ENCODE measurements at places on chromosomes 12 and 14.

DNA sequence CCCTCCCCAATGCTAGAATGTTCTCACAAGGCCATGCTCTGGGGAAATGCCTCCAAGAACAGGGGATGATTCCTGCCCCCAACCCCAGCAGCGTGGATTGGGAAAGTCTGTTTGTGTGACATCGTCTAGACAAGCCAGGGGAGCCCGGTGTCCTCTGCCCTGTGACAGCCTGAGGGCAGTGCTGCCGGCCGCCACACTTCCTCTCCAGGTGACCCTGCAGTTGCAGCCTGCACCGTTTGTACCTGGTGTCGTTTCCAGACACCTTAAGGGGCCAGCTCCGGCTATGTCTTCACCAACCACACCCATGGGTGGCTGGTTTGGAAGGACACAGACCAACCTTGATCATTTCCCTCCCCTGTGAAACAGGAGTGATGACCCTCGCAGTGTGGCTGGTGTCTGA, 372.6 kb downstream of the BCL11B start:
- no peak for DNase-seq
- no peaks in the 10 kb centered on the region for H3K36me3 ChIP-seq
- no peaks in the 10 kb centered on the region for H3K27me3 ChIP-seq
- H3K4me1 ChIP-seq = no peaks in the 10 kb centered on the region

DNA sequence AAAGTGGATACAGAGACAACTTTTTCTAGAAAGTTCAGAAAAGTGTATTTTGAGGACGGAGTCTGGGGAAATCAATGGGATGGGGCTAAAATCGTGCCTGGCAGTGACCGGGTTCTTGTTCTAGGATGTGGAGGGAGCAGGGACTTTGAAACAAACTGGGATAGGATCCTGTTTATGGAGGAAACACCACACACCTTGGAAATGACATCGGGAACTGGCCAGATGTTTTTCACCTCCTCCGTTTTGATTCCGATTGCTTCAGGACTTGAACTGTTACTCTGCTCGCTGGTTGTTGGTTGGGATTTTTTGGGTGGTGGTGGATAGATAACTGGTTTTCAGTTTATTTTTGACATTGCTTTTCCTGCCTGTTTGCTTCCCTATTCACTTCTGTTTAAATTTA, 506 bp downstream of the EMP1 start:
- H3K27me3 ChIP-seq = peaks cover 9% of the 10 kb centered on the region
- H3K27ac ChIP-seq = peak overlapping the region; percentile 75
- no peaks in the 10 kb centered on the region for H3K36me3 ChIP-seq
- no peak for DNase-seq
- peak overlapping the region; percentile 65 for H3K4me3 ChIP-seq
- peaks cover 3% of the 10 kb centered on the region for H3K4me1 ChIP-seq

DNA sequence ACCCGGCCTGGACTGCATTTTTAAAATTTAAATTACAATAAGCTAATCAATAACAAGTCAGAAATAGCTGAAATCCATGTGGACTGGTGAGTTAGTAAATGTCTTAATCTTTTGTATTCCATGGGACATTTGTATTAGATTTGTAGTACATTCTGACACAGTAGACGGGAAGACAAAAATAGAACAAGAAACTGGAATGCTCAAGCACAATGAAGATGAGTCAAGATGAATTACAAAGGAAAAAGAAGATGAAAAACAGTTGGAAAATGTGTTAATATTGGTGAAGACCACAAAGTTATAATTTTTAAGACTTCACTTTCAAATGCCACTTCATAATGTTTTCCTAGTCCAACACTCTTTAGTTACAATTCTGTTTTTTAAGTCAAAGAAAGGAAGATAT, 97.8 kb upstream of the FERMT2 start:
- H3K27me3 ChIP-seq = no peaks in the 10 kb centered on the region
- no peak overlapping the region for H3K27ac ChIP-seq
- H3K4me1 ChIP-seq = no peaks in the 10 kb centered on the region
- peaks cover 5% of the 10 kb centered on the region for H3K36me3 ChIP-seq

DNA sequence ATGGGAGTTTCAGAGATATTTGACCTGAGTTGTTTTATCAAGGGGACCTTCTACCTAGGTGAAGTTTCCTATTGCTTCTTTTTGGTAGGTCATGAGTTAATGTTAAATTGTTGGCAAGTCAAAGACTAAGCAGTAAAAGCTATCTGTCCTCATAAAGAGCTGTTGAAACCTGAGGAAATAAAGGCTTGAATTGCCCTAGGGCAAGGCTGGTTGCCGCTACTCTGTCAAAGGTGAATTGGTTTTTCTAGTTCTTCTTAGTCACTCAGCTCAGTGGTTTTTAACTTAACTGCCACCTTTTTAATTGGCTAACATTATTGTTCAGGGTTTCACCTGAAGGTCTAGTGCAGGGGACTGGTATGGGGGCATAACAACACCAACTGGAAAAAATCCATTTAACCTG, 441.6 kb upstream of the FBXO33 start:
- no peaks in the 10 kb centered on the region for H3K4me1 ChIP-seq
- H3K27me3 ChIP-seq = no peaks in the 10 kb centered on the region
- H3K36me3 ChIP-seq = no peaks in the 10 kb centered on the region
- no peak overlapping the region for H3K4me3 ChIP-seq

DNA sequence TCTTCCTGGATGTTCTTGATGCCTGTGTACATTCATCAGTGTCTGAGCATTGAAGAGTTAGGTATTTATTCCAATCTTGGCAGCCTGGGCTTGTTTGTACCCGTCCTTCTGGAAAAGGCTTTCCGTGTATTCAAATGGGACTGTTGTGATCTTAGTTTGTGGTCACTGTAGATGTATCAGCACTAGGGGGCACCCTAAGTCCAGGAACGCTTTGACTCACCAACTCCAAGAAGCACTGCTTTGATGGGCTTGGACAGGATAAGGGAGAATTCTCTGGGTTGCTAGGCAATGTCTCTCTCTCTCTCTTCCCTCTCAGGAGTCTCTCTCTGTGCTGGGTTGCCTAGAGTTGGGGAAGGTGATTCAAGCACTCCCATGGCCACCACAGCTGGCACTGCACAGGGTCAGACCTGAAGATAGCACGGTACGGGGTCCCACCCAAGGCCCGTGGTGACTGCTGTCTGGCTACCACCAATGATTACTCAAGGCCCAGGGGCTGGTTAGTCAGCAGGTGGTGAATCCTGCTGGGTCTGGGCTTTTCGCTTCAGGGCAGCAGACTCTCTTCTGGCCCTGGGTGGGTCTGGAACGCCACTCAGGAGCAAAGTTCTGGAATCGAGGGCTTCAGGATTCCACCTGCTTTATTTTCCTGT, 211.1 kb upstream of the RGS6 start:
- no peaks in the 10 kb centered on the region for H3K27me3 ChIP-seq
- DNase-seq = no peak
- no peak overlapping the region for H3K27ac ChIP-seq
- no peaks in the 10 kb centered on the region for H3K4me1 ChIP-seq
- H3K4me3 ChIP-seq = no peak overlapping the region
